Upper lobe of right lung (tissue), 1 donor: ENCODE measurements at places on chromosomes 1 and 21. TPM values are rescaled to one million over a fixed set of nuclear protein-coding genes. Genes with fewer than 3 reads are reported as not detected.

GRCh38 chr1:86860020-86860419, 53.9 kb downstream of the SELENOF start:
- DNase-seq = no peak

DNA sequence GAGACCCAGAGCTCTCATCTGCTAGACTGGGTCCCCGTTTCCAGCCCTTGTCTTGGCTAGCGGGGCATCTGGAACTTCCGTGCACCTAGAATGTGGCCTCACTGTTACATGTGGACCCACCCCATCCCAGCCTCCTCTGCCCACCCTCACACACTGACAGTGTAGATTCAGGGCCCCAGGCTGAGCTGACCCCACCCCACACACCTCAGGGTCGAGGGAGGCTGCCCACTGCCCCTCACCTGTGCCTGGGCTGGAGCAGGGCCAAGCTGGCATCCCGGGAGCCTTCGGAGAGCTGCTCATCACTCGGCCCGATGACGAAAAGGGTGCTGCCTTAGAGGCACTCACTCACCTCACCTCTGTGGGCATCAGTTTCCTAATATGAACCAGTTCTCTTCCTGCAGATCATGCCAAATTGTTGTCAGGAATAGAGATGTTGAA, 11.1 kb downstream of the ACOT11 start:
- DNase-seq = peak; percentile 54

DNA sequence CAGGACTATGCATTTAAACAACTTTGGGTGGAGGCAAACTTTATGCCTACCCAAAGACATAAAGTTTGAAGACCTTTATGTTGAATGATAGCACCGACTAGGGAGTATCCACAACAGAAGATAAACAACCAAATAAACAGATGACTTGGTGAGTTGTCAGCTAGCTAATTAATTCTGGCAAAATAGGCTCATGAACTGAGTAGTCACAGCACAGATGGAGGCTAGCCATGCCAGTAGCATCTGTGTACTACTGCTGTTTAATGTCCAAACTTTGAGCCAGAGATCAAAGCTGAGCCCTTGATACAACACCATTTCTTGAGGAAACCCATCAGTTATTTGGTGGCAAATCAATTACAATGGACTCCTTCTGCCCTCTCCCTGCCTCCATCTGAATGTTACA, 40.3 kb upstream of the CCDC190 start:
- DNase-seq = no peak

- DNase-seq = no peak
Measured at GRCh38 chr1:85244271-85245061, 15.0 kb downstream of the C1orf52 start.

GRCh38 chr1:13935336-13935735, 235.3 kb downstream of the PRDM2 start:
- no peak for DNase-seq

GRCh38 chr21:44847261-44848056, 26.0 kb downstream of the PTTG1IP start:
- DNase-seq = peak; percentile 62

- no peak for DNase-seq
Measured at GRCh38 chr1:14767075-14767474, 168.6 kb downstream of the KAZN start.

DNA sequence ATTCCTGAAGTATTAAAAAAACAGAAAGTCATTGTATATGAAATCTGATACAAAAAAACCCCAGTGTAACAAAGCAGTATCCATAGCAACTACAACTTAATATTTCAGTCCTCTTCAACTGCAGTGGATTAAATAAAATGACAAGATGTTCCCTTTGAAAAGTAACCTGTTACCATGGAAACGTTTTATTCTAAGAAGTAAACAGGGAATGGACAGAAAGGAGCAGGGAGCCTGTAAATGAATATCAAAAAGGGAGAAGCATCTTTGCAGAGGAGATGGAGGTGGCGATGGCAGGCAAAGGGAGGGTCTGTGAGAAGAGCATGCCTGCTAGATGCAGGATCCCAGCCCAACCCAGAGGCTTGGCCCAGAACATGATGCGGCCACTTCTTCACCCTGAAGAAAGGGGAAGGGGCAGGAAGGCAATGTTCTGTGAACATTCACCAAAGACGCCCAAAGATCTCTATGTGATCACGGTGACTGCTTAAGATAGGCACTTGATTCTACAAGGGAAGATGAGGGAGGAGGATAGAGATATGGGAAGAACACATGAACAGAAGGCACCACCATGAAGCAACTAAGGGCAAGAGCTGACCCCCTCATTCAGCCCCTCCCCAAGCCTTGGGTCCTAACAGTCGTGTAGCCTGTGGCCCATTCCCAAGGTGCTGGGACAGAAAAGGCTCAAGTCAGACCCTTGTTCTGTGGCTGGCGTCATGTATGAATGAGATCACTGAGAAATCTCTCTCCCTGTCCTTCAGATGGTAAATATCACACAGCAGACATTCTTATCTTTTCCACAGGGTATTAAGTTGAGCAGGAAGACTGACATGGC, 200.0 kb downstream of the SLC45A1 start:
- no peak for DNase-seq

- no peak for DNase-seq
Measured at GRCh38 chr1:27633298-27633610, 1.7 kb downstream of the FGR start.

GRCh38 chr21:29182691-29183092, 52.2 kb downstream of the MAP3K7CL start:
- DNase-seq = no peak

DNA sequence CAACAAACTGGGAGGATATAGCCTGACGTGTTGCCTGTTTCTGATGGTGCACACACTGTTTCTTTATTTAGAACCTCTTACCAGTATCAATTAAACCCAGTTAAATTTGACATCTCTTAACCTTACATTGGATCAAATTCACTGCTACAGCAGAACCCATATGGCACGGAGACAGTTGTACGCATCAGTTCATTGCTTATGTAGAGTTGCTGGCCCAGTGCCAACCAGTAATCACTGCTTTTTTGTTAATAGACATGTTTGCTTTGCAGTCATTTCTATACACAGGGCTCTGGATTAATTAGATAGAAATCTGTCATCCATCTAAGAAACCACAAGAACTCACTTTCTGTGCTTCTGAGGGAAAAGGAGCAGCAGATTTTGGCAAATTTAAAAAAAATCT, 154.0 kb downstream of the RWDD3 start:
- no peak for DNase-seq

GRCh38 chr1:114109981-114110380, 43.7 kb downstream of the SYT6 start:
- DNase-seq = no peak

- DNase-seq = no peak
Measured at GRCh38 chr1:36525166-36525565, 42.5 kb upstream of the CSF3R start.

DNA sequence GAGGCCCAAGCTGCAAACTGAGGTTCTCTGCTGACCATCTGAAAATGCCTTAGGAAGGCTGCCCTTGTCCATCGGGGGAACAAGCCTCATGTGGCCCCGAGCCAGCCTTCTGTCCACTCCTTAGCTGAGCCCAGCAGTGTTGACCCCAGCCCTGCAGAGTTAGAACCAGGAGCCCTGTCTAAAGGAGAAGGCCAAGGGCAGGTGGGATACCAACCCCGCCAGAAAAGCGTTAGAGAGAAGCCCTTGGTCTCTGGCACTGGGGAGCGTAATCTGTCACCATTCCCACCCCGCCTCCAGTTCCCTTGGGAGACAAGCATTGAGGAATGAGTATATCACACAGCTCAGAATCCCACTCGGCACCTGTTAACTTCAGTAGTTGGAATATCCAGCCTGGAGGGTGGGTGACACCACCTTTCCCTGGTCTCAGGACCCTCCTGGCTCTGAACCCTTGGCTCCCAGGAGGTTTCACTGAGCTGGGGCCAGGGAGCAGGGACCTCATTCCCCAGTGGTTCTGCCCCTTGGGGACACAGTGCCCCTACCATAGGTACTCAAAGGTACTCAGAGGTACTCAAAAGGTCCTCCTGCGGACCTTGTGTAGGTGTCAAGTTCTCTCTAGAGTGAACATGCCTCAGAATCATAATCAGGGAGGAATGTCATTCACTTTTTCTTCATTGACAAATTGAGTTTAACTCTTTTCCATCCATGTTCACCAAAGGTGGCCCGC, 16.4 kb downstream of the ETS2 start:
- peak; percentile 64 for DNase-seq

The AGL gene
- 14.4 TPM for total RNA-seq

DNA sequence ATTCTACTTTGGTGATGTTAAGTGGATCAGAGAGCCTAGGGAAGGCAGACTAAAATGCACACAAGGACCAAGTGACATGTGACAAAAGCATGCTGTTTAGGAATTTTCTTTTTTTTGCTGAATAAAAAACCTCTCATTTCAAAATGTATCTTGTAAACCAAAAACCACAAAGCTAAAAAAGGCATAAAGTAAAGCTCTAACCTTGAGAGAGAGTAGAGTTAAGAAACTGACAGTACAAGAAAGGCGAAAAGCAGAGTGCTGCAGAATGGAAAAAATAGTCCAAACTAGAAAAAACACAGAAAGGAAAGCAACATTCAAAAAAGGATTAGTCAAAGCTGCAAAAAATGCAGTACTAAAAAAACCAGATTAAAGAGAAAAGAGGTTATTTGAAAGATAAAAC, 76.5 kb downstream of the EPS15 start:
- no peak for DNase-seq

GRCh38 chr1:237759377-237759776, 131.3 kb downstream of the ZP4 start:
- DNase-seq = no peak

The SDC3 gene
- total RNA-seq = 39.4 TPM

DNA sequence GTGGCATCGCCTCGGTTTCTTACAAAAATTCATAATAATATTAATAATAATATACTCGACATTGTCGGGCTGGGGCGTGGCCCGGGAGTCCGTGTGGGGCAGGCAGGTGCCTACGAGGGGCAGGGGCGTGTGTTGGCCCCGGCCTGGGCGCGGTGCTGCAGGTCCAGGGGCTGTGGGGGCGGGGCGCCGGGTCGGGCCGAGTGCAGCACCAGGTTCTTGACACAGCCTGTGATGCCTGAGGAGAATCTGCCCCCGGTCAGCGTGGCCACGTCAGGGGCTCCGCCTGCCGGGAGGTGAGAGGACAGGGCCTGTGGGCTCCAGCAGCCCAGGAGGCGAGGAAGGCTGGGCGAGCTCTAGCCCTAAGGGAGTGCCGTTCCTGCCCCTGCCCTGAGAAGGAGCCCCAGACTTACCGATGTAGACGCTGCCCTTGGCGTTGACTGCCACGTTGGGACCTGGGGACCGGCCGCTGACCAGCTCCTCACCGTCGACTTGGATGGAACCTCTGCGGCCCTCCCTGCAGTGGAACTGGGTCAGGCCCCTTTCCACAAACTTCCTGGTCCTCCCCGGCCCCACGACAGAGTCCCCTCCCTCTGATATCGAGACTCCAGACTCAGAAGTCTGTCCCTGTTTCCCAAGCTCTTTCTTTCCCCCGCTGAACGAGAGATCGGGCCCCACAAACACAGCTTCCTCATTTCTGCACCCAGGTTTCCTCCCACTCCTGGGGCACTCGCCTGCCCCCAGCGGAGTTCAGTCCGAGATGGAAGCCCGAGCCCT, 11.3 kb downstream of the LDLRAD2 start:
- DNase-seq = no peak

- no peak for DNase-seq
Measured at GRCh38 chr1:115140442-115141144, 51.3 kb upstream of the TSPAN2 start.

The AQP10 gene
- total RNA-seq = 0.64 TPM

The SESN2 gene
- 15.6 TPM for total RNA-seq

GRCh38 chr1:2488688-2489087, 12.6 kb downstream of the PLCH2 start:
- DNase-seq = no peak

The HFM1 gene
- total RNA-seq = 0.64 TPM

The EIF4G3 gene
- total RNA-seq = 44.5 TPM

The NFASC gene
- 24.1 TPM for total RNA-seq

DNA sequence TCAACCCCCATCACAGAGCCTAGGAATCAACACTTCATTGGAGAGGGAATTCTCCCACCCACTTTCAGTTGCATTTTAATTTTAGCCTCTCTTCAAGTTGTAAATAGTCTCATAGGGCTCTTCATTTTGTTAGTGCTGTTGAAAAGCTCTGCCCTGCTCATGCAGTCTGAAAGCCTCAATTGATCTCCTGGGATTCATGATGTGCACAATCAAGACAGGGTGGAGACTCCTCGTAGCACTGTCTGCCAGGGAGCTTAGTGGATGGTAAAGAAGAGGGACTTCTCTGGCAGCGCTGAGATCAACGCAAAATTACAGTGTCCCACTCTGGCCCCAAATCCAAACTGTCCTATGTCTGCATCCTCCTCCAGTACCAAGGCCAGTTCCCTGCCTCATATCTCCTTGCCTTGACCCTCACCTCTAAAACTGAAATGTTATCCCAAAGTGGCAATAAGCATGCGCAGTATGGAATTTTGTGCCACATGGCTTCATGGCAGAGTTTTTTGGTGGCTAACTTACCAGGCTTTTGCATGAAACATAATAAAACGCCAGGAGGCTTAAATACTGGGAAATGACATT, 282.2 kb downstream of the CACNA1E start:
- DNase-seq = no peak

The RCC2 gene
- 48.6 TPM for total RNA-seq

The PLA2G2F gene
- not detected for total RNA-seq

DNA sequence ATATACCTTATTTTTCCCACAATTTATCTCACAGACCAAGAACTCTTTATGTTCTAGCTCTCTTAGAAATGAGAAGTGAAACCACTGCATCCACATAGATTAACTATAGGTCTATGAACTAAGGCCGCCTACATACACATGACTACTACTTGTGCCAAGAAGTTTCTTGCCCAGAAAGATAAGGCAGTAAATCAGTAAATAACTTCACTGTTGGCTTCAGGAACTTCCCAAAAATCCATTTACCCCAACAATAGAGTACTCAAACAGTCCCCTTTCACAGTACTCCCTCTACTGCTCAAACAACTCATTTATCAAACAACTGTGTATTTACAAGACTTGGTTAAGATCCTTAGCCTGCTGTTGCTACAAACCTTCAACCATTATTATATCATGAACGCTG, 96.5 kb downstream of the NME7 start:
- no peak for DNase-seq

The HMCN1 gene
- 45.4 TPM for total RNA-seq

DNA sequence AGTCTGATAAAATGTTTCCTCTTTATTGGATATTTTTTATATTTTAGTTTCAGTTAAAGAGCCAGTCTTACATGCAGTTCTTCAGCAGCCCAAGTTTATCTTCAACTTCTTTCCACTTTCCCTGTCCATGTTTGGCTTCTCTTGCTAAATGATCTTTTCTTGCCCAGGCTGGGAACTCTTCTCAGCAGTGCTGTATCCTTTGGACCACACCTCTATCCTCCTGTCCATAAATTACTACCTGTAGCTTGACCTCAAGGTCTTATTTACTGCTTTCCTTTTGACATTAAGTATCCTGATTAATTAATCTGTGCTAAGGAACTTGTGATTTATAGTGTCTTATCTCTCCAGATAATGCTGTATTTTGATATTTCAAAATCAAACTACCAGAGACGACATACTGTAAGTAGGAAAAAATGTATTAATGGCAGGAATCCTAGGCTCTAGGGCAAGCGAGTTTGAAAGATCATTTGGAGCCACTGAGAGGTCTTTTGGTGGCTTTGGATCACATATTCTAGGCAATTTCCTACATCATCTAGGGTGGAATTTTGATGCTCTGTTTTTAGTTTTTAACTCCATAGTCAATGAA, 20.5 kb upstream of the PDC start:
- DNase-seq = no peak

The OR2L2 gene
- total RNA-seq = 0.14 TPM

- peak; percentile 66 for DNase-seq
Measured at GRCh38 chr21:38159355-38159754, 97.4 kb upstream of the KCNJ15 start.
